HS-27A (cell line): ENCODE measurements at places on chromosomes 1 and 21.

- no peak for DNase-seq
Measured at GRCh38 chr1:174953285-174954072, 46.3 kb upstream of the CACYBP start.

- DNase-seq: no peak
Measured at GRCh38 chr1:27607239-27607804, 3.4 kb upstream of the AHDC1 start.

DNA sequence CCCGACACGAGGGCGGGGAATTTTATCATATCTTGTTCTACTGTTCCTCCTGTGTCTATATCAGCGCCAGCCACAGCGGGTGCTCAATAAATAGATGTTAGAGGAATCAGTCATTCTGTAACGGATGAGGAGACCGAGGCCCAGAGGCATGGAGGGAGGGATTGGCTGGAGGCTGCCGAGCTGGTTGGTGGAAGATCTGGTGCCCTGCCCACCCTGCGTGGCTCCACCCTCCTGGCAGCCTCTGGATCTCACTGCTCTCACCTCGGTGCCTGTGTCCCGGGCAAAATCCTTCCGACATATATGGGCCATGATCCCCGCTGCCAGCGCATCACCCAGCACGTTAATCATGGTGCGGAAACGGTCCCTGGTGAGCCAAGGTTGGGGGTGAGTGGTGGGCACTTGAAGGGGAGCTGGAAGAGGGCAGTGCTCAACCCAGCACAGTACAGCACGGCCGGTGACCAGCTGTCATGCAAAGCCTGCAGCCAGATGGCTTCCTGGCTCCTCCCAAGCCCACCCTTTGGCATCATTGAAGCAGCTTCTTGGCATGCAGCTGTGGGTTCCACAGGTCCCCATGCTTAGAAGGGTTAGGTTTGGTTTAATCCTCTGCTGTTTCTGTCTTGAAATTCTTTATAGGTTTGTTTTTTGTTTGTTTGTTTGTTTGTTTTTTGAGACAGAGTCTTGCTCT is 26.7 kb downstream of the PODN start:
- DNase-seq: no peak

DNA sequence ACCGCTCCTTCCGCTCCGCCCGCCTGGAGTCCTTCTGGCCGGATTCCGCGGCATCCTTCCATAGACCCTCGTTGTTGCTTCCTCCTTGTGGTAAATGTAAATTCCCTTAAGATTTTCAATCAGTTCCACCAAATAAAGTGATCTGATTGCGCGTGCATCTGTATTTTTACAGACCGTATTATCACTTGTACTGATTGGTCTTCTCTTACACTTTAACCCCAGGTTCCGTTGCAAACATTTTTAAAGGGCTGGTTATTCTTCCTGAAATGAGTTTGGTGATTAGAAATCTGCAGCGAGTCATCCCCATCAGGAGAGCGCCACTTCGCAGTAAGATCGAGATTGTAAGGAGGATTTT is 483 bp downstream of the YBEY start:
- DNase-seq: peak; percentile 55

GRCh38 chr1:235313931-235314678 is 13.9 kb downstream of the ARID4B start:
- no peak for DNase-seq

DNA sequence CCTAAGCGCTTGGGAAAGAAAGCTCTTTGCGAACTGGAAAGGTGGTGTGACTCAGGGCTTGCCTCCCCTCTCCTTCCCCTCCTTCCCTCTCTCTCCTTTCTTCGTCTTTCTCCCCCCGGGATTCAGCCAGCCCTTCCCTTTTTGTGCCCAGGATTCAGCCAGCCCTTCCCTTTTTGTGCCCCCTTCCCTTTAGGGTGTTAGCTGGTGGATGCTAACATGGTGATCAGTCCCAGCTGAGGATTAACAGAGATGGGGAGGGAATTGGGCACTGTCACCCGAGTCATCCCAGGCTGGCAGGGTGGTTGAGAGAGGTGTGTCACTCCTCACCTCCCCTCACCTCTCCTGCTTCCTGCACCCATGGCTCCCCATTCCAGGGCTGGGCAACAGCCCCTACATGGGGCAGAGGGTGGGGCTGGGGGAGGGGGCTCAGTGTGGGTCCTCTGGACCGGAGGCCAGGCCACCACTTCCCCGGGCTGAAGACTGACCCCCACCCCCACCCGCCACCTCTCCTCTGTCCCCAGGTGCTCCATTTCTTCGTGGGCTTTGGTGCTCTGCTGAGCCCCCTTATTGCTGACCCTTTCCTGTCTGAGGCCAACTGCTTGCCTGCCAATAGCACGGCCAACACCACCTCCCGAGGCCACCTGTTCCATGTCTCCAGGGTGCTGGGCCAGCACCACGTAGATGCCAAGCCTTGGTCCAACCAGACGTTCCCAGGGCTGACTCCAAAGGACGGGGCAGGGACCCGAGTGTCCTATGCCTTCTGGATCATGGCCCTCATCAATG is 51.5 kb downstream of the ELK4 start:
- no peak for DNase-seq

- DNase-seq: no peak
Measured at GRCh38 chr1:68188060-68188538, 44.2 kb downstream of the WLS start.

- DNase-seq: no peak
Measured at GRCh38 chr1:153550827-153551500, 1.9 kb upstream of the S100A3 start.

GRCh38 chr21:45054227-45054926 is 20.0 kb upstream of the ADARB1 start:
- no peak for DNase-seq

- no peak for DNase-seq
Measured at GRCh38 chr1:177862916-177863315, 106.9 kb downstream of the SEC16B start.
